ENCODE measurements at places on chromosomes 6 and 20. TPM values are rescaled to one million over a fixed set of nuclear protein-coding genes. Genes with fewer than 3 reads are reported as not detected.

Gene HLA-G
- not detected for total RNA-seq

Gene ACAT2
- 75.8 TPM for total RNA-seq

Gene PRRT1
- total RNA-seq: not detected

- peak; percentile 97 for DNase-seq
Observed at GRCh38 chr20:63980806-63981728, at the start of gene PRPF6. PRPF6 (plus strand) TSS chr20:63981132; CDS start chr20:63981246, 114 bp downstream.

DNA sequence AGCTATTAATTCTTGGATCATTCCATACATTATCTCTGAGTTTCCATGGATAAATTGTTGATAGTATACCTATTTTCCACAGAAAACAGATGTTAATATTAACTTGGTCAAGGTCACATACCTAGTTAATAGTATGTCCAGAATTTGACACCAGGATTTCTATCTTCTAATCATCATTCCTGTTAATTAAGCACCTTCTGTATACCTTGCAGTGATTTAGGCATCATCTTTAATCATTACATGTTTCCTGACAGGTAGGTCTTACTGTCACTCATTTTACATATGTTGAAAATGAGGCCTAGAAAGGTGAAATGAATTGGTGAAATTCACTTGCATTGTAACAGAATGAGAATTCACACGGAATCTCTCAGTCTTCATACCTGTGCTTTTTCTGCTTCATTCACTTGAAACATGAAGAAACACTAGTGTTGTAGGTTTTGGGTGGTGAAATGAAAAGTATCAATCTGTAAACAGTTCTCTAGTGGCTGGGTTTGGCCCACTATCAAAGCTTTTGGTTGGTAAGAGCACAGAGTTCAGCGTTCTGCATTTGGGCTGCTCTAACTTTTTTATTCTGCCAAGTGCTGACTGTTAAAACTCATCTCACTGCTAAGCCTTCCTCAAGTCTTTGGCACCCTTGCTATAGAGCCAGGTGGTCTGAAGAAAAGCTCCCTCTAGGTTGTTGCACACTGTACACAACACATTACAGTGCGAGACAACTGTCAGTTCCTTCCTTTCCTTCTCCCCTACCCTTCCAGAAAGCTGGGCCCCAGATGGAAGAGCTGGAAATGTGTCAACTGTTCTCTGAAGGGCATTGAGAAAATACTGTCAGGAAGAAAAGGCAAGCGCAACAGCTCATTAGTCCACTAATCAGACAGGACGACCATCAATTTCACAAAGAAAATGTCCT is 57.8 kb upstream of the C20orf144 start:
- DNase-seq: no peak

Gene CRISP3
- total RNA-seq: not detected

DNA sequence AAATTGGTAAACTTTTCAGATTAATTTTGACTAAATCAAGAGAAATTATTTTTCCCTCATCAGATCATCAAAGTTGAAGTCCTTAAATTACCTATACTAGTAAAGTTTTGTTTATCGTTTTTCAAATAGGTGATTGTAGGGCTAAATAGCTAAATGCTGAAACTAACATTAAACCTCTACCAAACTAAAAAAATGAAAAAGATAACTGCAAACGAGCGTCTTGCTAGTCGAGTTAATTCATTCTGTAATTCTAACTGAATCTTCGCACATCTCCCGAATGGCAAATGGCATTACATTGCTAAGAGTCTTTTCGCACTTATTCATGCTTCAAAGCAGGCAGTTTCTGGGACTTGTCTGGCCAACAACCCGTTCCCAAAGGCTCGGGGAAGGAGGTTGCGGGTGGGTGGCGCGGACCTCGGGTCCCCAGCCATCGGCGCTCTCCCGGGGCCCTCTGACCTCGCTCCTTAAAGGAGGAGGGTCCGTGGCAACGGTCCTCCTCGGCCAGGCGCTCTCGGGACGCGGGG is 43.8 kb downstream of the POPDC3 start:
- peak; percentile 59 for DNase-seq

DNA sequence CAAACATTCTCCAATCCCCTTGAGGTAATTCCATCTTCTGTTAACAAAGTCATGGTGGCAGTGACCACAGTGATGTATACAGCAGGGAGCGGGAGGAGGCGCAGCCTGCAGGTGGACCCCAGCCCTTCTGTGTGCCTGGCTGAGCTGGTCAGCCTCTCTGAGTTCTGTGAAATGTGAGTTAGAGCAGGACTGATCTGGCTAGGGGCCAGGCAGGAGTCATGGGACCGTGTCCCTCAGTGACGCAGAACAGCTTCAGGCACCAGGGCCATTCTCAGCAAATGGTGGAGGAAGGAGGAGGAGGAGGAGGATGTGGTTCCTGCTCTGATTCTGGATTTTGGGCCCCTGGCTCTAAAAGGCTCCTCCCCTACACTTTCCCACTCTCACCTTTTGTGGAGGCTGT is 6.9 kb downstream of the PHACTR3 start:
- DNase-seq: no peak

DNA sequence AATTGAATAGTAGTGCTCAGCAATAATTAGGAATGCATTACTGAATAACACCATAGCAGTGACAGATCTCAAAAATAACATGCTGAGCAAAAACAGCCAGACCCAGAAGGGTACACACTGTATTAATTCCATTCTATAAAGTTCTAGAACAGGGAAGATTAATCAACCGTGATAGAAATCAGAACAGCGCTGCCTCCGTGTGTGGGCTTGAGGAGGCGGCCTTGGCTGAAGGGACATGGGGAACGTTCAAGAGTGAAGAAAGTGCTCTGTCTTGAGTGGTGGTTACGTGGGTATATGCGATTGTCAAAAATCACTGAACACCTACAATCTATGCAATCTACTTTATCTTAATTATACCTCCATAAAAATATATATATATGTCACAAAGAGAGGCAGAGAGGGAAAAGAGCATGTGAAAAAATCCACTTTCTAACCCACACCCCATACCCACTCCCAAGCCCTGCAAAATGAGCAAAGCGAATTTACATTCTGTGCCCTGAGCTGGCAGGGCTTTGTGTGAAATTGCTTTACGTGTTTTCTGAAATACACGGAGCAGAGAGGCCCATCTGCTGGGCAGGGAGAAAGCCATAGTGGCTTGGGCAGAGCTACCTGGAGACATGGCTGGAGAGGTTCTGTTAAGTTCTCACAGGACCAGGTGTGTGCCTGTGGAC is 74.4 kb downstream of the NFATC2 start:
- DNase-seq: no peak

- DNase-seq: no peak
Observed at GRCh38 chr6:162670345-162670744, 57.2 kb downstream of the PRKN start.

DNA sequence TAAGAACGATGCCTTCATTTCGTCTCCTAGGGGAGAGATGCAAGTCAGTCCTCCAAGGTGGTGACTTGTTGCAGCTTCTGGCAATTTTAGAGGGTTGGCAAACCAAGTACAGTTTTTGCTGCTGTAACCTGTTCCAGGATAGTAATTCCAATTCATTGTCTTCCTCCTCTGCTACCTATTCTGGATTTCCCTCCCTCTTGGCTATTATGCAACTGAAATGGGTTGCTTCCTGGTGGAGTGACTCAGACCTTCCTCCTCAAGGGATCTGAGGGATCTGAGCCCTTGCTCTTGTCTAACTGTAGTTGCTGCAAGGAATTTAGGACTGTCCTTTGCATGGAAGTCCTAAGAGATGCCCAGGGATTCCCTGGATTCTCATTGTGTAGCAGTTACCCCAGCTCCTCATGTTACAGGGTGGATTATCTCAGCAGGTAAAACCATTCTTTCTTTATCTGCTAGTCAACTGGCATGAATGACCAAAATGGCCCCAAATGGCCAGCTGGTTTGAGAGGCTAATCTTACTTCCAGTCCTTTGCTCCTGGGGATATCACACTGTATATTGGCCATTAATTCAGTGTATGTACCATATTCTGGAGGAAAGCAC is 17.6 kb upstream of the ELMO2 start:
- no peak for DNase-seq

GRCh38 chr6:14463110-14463509 is 345.5 kb downstream of the CD83 start:
- no peak for DNase-seq

- no peak for DNase-seq
Observed at GRCh38 chr6:39909701-39910100, 24.6 kb downstream of the MOCS1 start.

- no peak for DNase-seq
Observed at GRCh38 chr6:14738933-14739332, 506.9 kb upstream of the JARID2 start.

Gene ERVFRD-1
- total RNA-seq: not detected

DNA sequence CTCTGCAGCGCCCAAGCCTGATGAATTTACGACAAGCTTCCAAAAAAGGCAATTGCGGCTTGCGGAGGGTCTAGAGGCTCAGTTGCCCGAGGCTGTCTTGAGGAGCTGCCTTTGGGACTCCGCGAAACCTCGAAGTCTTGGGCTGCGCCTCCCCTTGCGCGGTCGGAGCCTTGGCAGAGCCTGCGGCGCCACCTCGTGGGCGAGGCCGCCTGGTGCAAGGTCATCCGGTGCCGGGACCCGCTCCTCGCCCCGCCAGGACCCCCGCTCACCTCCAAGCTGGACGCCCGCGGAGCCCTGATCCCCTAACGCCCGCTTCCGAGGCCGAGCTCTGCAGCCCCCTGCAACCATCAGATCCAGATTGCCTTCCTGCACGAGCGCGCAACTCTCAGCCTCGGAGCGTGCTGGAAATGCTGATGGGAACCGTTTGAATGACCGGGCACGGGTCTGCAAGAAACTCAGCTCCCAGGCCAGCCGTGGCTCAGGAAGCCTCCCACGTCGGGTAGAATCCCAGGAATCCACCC is 14.9 kb upstream of the FAM210B start:
- DNase-seq: peak; percentile 57

DNA sequence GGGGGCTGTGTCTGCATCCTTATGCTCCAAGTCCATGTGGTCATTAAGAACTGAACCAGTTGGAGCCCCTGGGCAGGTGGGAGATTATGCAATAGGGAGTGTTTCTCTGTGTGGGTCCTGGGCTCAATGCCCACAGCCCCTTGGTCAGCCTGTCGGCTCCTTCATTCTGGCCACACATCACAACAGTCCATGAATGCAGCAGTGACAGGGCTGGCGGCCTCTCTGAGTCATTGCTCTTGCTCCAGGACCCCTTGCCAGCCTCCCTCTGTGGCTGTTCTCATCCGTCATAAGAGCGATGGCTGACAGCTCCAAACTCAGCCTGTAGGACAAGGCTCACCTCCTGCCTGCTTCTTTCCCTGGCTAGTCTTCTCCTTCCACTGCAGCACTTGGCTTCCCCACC is 609.5 kb upstream of the CDH4 start:
- no peak for DNase-seq

Gene IER3
- total RNA-seq: 348 TPM

GRCh38 chr6:90093558-90094073 is 199.3 kb downstream of the GJA10 start:
- no peak for DNase-seq

GRCh38 chr20:8434326-8434876 is 302.3 kb downstream of the PLCB1 start:
- no peak for DNase-seq

DNA sequence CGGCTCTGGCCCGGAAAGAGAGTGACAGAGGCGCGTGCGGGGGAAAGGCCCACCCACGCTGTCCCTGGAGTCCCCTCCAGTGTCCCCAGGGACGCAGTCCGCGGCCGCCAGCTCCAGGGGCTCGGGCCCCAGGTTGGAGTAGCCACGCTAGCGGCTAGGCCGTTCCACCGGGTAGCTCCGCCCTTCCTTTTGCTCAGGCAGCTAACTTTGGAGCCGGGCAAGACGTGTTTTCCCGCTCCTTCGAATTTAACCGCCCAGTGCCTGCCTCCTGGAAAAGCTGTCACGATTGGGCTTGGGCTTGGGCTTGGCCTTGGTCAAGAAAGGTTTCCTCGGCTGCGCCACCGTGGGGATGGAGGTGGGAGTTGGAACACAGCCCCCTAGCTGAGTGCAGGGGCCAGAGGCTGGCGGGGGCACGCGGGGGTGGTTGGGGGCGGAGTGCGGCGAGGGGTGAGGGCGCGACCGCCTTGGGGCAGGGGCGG is 4.7 kb downstream of the LINC00237 start:
- peak; percentile 21 for DNase-seq

Gene TNFRSF21
- 41.3 TPM for total RNA-seq

Gene EDN1
- total RNA-seq: 12.5 TPM
